ENCODE measurements at places on chromosomes 13 and 19.

DNA sequence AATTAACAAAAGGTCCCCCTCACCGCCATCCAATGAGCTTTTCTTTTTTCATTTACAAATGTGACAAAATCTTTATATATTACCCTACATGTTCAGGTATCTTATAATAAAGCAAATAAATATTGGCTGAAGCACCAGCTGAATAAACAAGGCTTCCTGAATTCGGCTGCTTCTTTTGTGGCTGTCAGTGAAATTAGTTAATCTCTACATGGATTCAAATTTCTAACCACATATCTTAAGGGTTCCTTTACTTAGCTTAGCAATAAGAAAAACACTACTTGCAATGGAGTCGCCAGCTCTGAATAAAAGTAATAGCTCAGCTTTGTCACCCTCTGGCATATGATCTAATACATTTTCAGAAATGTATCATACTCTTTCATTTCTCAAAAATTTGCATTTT is 104.3 kb downstream of the CCNA1 start:
- DNase-seq = no peak

- DNase-seq = no peak
Observed at GRCh38 chr13:30158774-30159445, 148.4 kb downstream of the KATNAL1 start.

GRCh38 chr19:16851031-16851712 is 22.0 kb downstream of the SIN3B start:
- DNase-seq = no peak

DNA sequence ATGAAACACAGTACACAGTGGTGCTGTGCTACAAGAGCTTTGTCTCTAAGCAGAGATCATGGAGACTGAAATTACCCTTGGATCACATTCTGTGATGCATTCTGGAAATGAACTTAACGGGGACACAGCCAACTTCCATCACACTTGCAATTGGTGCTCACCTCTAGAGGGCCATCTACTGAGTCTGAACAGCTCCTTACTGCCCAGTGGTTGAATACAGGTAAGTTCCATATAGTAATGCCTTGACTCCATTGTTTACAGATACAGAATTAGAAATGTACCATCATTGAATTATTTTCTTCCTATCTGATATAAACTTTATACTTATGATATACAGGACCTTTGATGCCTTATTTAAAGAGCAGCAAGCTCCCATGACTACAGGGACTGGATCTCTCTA is 686.4 kb downstream of the PCDH9 start:
- DNase-seq = no peak

DNA sequence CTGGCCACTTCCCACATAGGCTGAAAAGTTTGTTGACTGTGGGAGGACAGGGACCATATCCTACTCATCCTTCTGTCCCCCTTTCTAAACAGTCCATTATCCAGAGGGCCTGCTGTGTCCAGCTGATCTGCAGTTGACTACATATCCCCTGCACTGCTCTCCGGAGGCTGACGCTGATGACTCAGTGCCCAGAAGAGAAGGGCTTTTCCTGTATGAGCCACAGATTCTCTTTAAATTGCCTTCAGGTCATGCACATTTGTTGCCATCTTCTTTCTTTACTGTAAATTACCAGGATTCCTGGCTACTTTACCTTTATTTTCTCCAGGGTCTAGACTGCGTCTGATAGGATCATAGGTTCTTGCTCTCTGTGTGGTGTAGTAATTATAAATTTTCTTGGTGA is 125.2 kb downstream of the LACC1 start:
- no peak for DNase-seq

DNA sequence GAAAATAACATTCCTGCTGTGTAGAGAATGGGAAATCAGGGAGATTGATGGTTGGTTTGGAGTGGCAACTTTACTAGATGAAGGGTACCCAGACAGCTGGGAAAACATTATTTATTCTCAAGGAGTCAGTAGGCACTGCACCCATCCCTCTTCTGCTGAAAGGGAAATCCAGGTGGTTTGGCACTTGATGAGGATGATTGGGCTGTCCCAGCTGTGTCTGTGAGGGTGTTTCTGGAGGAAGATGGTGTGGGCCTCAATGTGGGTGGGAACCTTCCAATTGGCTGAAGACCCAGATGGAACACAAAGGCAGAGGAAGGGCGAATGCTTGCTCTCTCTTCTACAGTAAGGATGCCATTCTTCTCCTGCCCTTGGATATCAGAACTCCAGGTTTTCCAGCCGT is 10.4 kb upstream of the SACS start:
- DNase-seq = no peak

GRCh38 chr13:100666124-100666523 is 8.5 kb downstream of the TMTC4 start:
- no peak for DNase-seq

DNA sequence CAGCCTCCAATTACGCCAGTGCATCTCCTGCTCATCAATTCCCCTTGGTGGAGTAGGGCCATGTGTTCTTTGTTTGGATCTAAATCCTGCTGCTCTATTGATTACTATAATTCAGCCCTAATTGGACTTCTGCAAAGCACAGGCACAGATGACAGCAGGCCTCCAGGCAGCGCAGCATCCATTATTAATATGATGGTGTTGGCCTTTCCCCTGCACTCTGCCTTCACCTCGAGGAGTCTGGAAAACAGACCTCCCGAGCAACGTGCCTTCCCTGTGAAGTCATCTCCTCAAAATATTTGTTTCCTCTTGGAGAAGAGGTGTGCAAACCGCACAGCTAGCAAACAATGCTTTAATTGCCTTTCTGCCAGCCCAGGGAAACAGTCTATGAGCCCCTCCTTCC is 92.5 kb downstream of the UQCRFS1 start:
- no peak for DNase-seq

DNA sequence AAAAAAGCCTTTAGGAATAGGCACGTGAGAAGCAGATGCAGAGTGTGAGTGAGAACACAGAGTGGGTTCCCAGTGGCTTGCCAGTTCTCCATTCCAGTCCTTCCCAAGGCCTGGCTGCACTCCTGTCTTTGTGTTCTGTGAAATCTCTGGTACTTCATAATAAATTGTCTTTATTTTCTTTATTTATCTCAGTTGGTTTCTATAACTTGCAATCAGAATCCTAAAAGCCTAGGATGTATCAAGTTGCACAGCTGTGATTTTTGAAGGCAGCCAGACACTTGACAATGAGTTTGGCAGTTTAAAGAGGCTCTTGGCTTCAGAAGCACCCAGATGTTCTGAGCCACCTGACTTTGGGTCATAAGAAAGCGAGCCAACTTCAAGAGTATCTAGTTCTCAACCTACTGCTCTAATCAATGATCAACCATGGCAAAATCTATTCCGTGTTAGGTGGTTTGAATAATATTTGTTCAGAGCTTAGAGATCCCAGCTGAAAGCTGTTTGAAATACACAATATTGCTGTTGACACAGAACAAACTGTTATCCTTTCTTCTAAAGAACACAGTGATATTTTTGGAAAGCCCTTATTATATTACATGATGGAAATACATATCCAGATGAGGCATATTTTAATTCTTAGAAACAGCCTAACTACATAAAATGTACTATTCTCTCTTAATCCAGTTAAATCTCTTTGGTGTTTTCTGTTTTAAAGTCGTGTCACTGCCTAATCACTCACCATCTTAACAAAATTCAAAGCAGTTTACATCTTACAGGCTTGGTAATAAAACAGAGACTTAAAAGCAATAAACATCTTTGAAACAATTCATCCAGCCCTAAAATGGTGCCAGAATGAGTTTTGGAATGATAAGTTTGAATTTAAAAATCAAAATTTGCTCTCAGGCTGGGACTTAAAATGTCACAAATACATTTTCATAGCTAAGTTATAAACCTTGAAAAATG is 483.0 kb upstream of the NBEA start:
- DNase-seq = no peak

DNA sequence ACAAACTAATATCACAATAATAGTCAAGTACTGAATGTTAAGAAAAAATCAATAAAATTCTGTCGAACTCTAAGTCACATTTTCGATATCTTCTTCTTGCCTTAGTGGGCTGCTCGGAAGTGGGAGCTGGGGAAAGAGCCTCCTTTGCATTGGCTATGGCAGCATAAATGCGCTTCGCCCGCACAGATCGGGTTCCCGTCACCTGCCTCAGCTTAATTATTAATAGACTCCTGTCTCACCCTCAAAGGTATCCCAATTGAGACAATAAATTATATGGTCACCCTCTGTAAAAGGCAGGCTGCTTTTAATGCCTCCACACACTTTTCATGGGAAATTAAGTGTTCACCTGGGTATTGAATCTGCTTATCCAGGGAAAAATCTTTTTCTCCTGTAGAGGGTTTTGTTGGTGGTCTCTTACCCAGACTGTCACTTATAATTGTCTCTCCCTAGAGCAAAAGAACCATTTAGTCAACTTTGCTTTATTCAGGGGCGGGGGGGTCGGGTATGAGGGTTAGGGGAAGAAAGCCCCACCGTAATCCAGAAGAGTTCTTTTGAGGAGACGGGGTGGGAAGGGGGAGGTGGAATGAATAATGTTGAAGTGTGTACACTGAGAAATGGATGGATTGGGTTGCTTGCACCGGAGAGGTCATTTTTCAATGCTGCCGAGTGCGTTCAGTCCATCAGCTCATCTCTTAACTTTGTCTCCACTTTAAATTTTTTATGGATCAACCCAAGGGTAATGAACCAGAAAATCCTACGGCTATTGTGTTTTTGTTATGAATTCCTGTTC is 682.6 kb upstream of the SGCG start:
- no peak for DNase-seq

GRCh38 chr13:30313311-30313710 is 6.0 kb upstream of the KATNAL1 start:
- DNase-seq = no peak

DNA sequence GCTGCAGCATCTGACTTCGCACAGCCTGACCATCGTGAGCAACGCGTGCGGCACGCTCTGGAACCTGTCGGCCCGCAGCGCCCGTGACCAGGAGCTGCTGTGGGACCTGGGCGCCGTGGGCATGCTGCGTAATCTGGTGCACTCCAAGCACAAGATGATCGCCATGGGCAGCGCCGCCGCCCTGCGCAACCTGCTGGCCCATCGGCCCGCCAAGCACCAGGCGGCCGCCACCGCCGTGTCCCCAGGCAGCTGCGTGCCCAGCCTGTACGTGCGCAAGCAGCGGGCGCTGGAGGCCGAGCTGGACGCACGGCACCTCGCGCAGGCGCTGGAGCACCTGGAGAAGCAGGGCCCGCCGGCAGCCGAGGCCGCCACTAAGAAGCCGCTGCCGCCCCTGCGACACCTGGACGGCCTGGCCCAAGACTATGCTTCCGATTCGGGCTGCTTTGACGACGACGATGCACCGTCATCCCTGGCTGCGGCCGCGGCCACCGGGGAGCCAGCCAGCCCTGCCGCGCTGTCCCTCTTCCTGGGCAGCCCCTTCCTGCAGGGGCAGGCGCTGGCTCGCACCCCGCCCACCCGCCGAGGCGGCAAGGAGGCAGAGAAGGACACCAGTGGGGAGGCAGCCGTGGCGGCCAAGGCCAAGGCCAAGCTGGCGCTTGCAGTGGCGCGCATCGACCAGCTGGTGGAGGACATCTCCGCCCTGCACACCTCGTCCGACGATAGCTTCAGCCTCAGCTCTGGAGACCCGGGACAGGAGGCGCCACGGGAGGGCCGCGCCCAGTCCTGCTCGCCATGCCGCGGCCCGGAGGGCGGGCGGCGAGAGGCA is 13.6 kb downstream of the C19orf25 start:
- no peak for DNase-seq
